ENCODE measurements at places on chromosomes 1 and 21.

DNA sequence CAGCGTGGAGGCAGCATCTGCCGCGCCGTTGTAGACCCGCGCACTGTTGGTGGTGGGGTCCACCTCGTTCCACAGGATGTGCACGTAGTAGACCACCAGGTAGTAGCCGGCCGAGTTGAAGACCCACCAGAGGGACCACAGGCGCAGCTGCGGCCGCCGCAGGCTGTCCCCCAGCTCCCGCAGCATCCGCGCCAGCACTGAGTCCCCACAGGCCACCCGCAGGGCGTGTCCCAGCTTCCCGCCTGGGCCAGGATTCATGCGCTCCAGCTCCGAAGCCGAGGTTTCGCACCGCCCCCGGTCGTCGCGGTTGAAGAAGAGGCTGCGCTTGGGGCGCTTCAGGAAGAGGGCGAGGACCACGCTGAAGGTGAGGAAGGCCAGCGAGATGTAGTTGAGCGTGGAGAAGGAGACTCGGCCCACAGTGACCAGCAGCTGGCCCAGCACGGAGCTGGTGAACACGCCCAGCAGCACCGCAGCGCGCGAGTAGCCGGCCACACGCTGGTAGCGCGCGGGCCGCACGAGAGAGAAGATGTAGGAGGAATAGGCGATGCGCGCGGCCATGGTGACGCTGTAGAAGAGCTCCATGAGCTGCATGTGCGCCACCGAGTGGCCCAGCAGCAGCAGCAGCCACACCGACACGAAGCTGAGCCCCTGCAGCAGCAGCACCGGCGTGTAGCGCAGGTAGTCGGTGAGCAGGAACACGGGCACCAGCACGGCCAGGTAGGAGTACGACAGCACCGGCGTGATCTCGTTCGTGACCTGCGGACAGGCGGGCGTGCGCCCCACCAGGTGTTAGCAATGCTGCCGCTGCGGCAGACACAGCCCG is 10.6 kb downstream of the SLC19A1 start:
- no peak for DNase-seq
- peaks cover 28% of the 10 kb centered on the region for H3K4me1 ChIP-seq
- no peak overlapping the region for H3K4me3 ChIP-seq
- H3K27me3 ChIP-seq, result no peaks in the 10 kb centered on the region

DNA sequence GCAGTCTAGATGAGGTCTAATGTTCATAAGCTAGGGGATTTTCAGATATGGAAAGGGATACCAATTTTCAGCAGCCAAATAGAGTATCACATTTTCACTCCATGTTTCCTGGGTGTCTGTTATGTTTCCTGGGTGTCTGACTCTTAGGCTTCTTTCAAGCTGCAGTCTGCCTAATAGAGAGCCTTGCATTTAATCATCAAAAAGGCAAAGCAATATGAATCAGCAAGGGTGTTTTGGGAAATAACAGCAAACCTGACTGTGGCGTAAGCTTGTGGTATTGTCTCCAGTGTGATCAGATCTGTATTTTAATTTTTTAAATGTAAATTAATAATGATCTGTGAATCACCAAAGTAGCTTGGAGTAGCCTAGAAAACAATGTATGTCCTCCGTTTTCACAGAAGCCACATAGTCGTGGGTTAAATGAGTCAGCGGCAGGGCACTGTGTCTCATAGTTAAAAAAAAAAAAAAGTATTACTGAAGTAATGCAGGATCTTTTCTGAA is 10.4 kb downstream of the LGALS8 start:
- H3K36me3 ChIP-seq, result peaks cover 35% of the 10 kb centered on the region
- H3K4me1 ChIP-seq, result peaks cover 3% of the 10 kb centered on the region
- no peaks in the 10 kb centered on the region for H3K27me3 ChIP-seq
- H3K27ac ChIP-seq, result no peak overlapping the region
- no peak for DNase-seq

DNA sequence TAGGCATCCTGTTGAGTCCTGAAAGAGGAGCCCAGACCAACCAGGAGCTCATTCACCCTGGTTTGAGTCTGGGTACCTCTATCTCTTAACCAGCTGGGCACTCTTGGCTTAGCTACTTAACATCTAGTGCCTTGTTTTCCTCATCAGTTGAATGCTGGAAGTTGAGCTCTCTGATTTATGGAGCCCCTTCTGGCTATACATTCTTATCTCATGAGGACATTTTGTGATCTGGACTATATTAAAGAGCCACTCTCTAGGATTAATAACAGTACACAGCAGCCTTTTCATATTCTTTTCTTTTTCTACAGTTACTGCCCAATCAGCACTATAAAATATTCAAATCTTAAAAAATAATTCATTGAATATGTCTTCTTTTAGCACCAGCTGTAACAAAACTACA is 296.9 kb upstream of the RUNX1 start:
- DNase-seq, result no peak
- H3K36me3 ChIP-seq, result no peaks in the 10 kb centered on the region
- H3K4me1 ChIP-seq, result no peaks in the 10 kb centered on the region
- H3K4me3 ChIP-seq, result no peak overlapping the region

- H3K27ac ChIP-seq, result no peak overlapping the region
- H3K4me1 ChIP-seq, result peaks cover 14% of the 10 kb centered on the region
Measured at GRCh38 chr1:204443260-204443619, 31.6 kb upstream of the PPP1R15B start.

DNA sequence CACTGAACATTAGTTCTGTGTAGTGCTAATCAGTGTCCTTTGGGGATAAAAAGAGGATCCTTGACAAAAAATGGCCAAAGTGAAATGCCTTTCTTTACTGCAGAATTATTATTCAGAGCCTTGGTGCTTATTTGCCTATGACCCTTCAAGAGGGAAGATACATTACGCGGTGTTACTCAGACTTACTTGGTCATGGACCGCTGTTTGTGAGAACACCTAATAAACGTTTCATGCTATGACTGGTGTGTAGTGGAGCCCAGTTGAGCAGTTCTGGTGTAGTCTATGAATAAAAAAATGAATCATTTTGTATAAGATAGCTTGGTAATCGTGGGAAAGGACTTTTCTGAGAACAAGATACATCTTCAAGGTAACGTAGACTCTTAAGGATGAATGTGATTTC is 8.3 kb downstream of the NFYC start:
- no peaks in the 10 kb centered on the region for H3K36me3 ChIP-seq
- H3K27me3 ChIP-seq, result no peaks in the 10 kb centered on the region
- H3K4me3 ChIP-seq, result no peak overlapping the region

DNA sequence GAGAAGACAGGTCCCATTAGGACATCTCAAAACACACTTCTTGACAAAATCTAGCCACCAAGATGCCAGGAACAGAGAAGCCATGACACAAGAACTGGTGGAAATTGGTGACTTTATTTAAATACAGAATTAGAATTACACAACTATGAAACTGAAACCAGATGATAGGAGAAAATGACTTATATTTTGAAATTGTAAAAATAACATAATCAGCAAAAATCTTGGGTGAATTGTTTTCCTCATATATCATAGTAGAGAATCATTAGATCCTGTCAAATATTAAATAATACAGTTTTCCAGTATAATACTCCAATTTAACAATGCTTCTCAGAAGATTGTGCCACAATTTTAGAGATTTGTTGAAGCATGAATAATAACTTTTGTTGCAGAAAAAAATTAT is 81.5 kb upstream of the MROH9 start:
- H3K27ac ChIP-seq, result no peak overlapping the region
- no peaks in the 10 kb centered on the region for H3K36me3 ChIP-seq
- H3K27me3 ChIP-seq, result no peaks in the 10 kb centered on the region
- H3K4me3 ChIP-seq, result no peak overlapping the region
- no peak for DNase-seq

DNA sequence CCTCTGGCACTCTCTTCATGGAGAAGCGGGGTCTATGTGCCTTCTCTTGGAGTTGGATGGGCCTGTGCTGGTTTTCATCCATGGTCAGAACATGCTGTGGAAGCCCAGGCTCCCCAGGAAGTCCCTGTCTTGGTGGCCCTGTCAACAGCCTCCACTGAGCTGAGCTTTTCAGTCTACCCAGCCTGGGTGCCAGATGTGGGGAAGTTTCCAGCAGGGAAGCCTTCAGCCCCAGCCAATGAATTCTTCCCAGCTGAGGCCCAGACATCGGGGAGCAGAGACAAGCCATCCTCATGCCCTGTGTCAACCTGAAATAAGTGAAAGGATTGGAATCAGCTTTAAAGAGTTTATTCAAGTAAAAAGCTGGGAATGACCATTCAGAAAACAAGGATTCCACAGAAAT is 75.1 kb upstream of the PGBD5 start:
- H3K27ac ChIP-seq, result no peak overlapping the region
- no peak overlapping the region for H3K4me3 ChIP-seq
- DNase-seq, result no peak
- peaks cover 7% of the 10 kb centered on the region for H3K4me1 ChIP-seq
- peaks cover 2% of the 10 kb centered on the region for H3K27me3 ChIP-seq

DNA sequence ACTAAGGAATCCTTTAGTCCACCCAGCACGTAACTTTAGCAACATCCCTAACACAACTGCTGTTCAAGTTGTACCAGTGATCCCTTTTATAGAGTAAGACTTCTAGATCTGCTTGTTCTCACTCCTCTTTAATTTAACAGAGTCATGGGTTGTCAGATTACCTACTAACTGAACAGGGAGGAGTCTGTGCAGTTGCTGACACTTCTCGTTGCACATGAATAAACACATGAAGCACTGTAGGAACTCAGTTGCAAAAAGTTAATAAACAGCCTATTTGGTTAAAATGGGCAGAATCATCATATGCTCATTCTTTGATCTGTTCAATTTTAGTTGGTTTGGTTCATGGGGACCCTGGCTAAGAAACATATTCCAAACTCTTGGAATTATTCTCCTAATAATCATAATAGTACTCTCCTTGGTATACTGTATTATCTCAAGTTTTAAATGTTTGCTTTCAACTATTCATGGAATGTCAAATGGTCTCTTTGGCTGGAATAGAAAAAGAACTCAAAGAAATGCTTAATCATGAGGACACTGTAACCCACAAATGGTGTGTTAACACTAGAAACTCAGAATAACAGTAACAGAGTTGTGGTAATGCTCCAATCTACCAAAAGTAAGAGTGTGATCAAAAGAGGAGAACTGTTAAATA is 15.6 kb downstream of the PLPPR5 start:
- H3K27ac ChIP-seq, result no peak overlapping the region
- no peaks in the 10 kb centered on the region for H3K27me3 ChIP-seq
- H3K4me3 ChIP-seq, result no peak overlapping the region
- no peaks in the 10 kb centered on the region for H3K36me3 ChIP-seq
- no peak for DNase-seq

- no peaks in the 10 kb centered on the region for H3K27me3 ChIP-seq
- H3K27ac ChIP-seq, result no peak overlapping the region
- H3K36me3 ChIP-seq, result no peaks in the 10 kb centered on the region
- no peak overlapping the region for H3K4me3 ChIP-seq
Measured at GRCh38 chr1:55916481-55916880, 662.9 kb downstream of the PLPP3 start.

DNA sequence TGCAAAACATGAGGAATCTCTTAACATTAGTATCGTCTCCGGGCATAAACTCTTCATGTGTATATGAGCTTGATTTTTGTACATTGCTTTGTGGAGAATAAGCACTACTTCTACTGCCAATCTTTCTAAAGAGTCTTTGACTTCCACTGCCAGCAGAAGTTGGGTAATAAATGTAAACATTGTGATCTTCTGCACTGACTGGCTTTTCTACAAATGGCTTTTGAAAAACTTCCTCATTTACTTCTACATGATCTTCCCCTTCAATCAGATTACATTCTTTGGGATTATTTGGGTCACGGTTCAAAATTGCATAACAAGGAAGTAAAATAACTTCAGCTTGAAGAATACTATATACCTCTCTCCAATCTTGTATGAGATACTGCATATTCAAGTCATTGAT is 30.4 kb upstream of the SLC44A5 start:
- no peaks in the 10 kb centered on the region for H3K4me1 ChIP-seq
- DNase-seq, result no peak
- no peaks in the 10 kb centered on the region for H3K27me3 ChIP-seq
- no peaks in the 10 kb centered on the region for H3K36me3 ChIP-seq
- no peak overlapping the region for H3K27ac ChIP-seq
- H3K4me3 ChIP-seq, result no peak overlapping the region

GRCh38 chr1:41689139-41689538 is 204.7 kb upstream of the EDN2 start:
- no peak for DNase-seq
- H3K27me3 ChIP-seq, result peaks cover 5% of the 10 kb centered on the region
- H3K27ac ChIP-seq, result no peak overlapping the region
- H3K4me3 ChIP-seq, result no peak overlapping the region
- no peaks in the 10 kb centered on the region for H3K4me1 ChIP-seq

GRCh38 chr1:174239541-174239940 is 80.2 kb downstream of the RABGAP1L start:
- H3K36me3 ChIP-seq, result peaks cover 15% of the 10 kb centered on the region
- no peak overlapping the region for H3K27ac ChIP-seq
- no peaks in the 10 kb centered on the region for H3K4me1 ChIP-seq
- H3K27me3 ChIP-seq, result no peaks in the 10 kb centered on the region
- no peak overlapping the region for H3K4me3 ChIP-seq

DNA sequence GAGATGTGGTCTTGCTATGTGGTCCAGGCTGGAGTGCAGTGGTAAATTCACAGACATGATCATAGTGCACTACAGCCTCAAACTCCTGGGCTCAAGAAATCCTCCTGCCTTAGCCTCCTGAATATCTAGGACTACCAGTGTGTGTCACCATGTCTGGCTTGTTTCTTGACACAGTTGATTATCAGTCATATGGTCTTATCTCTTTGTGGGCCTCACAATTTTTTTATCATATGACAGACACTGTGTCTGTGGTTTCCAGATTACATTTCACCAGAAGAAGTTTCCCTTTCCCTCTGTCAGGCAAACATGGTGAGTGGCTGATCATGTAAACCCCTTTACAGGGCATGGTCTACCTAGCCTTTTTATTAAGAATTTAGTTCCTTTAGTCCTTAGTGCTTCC is 96.1 kb downstream of the HFM1 start:
- H3K27ac ChIP-seq, result no peak overlapping the region
- no peaks in the 10 kb centered on the region for H3K4me1 ChIP-seq
- no peaks in the 10 kb centered on the region for H3K36me3 ChIP-seq
- no peak for DNase-seq
- H3K27me3 ChIP-seq, result no peaks in the 10 kb centered on the region
- H3K4me3 ChIP-seq, result no peak overlapping the region

DNA sequence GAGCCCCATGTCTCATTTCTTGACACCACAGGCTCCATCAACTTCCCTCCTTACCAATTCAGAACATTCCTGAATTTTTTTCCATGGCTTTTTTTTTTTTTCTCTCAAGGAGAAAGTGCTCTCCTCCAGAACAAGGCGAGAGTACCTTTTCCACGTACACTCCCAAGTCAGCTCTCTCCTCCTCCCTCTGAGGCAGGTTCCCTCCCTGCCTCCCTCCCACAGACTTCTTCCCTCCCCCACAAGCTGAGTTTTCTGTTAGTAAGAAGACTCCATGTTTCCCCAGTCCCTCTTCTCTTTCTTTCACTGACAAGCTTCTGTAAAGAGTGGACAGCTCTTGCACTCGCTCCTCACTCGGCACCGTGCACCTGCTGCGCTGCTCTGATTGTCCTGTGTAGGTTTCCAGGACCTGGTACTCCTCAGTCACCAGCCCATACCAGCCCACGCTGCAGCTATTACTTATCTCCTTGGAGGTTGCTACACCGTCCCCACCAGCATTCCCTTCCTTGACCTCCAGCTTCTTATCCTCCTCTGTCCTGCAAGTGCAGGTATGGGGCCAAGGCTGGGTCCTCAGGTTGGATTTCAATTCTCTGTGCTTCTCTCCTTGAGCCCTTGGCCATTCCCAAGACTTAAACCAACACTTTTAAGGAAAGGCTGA is 3.8 kb downstream of the TRAF5 start:
- no peaks in the 10 kb centered on the region for H3K36me3 ChIP-seq
- H3K27ac ChIP-seq, result no peak overlapping the region
- H3K4me1 ChIP-seq, result peaks cover 16% of the 10 kb centered on the region
- H3K27me3 ChIP-seq, result no peaks in the 10 kb centered on the region
